Suprapubic skin (tissue), 4 donors: ENCODE measurements at places on chromosomes 5 and 9. TPM values are rescaled to one million over a fixed set of nuclear protein-coding genes. Genes with fewer than 3 reads are reported as not detected.
A peak's percentile ranks its signal among the peaks of the same experiment; 100 is the strongest.

DNA sequence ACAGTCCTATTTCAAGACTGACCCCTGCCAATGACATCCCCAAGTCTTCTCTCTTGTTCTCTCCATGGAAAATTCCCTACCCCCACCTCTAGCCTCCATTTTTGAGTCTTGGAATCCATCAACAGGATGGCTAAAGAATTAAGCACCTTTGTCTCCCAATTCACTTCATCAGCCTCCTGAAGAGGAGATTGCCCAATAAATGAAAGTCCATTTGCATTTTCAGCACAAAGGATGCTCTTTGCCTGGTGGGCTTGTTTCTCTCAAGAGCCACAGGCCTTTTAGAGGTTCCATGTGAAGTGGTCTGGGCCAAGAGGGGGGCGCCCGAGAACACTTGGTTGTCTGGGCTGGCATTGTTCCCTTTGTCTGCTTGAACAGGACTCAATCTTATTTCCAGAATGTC, 12.6 kb downstream of the HSD17B3 start:
- no peak overlapping the region for H3K4me3 ChIP-seq
- H3K36me3 ChIP-seq: no peaks in the 10 kb centered on the region
- no peaks in the 10 kb centered on the region for H3K27me3 ChIP-seq

- peaks cover 39% of the 10 kb centered on the region for H3K4me1 ChIP-seq
- DNase-seq: no peak
- H3K36me3 ChIP-seq: peaks cover 22% of the 10 kb centered on the region
- peak overlapping the region; percentile 85 for H3K27ac ChIP-seq
Measured at GRCh38 chr9:92293075-92293354, 482 bp downstream of the IARS1 start.

Gene SHISAL2B
- total RNA-seq: not detected

DNA sequence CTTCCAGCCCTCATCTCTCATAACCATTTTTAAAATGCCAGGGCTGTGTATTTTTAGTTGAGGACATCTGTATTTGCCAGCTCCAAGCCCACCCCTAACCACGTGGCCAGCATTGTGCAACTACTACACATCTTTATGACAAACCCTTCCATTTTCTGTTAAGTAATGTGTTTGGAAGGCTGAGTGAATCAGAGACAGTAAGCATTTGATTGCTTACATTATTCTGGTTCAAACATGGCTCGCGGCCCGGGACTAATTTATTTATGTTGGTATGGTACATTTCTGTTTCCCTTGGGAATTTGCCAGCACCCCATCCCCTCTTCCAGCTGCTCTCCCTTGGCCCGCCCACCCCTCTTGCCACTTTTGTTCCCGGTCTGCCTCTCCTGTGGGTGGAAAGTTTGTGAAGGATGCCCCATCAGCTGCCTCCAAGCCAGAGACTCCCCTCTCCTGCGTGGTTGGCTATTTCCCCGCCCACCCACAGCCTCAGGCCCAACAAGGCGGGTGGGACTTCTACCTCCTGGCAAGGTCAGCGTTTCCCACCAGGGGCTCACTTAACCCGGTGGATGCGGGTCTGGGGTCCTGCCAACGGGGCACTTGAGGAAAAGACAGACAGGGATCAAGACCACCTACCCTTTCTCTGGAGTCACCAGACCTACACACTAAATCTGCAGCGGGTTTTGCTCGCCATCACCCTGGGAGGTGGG, 162.2 kb downstream of the HSD17B3 start:
- H3K4me1 ChIP-seq: peaks cover 28% of the 10 kb centered on the region
- H3K27me3 ChIP-seq: no peaks in the 10 kb centered on the region
- peak overlapping the region; percentile 28 for H3K27ac ChIP-seq
- no peaks in the 10 kb centered on the region for H3K36me3 ChIP-seq
- DNase-seq: peak; percentile 78

DNA sequence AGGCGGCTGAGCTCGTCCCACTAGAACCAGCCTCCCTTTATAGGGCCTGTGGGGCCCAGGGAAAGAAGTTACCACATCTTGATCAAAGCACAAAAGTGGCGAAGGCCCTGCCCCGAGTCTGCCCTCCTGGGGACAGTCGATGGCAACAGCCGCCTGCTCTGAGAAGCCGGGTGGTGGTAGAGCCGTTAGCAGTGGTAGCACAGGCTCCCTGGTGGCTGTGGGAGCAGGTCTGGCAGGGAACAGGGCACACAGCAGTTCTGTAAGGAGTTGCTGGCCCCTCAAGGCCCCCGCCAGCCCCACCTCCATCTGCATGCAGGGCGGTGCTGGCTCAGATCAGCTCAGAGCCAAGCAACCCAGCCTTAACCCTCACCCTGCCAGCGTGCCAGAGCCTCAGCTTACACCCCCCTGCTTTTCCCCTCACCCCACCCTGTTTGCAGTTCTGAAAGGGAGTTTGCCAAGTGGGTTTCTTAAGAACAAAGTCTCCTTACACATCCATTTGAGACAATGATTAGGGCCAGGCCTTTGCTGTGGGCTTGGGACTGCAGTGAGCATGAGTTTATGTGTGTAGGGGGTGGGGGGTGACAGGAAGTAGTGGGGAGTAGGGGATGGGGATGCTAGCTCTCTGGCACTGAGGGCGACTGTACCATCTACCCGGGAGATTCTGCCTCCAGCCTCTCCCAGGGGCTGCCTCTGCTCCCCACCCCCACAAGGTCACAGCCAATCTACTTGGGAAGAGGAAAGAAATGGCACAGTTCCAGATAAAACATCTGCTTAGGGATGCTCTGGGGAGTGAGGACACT, 11.8 kb downstream of the ACSL6 start:
- no peak for DNase-seq
- no peak overlapping the region for H3K27ac ChIP-seq
- H3K27me3 ChIP-seq: no peaks in the 10 kb centered on the region
- H3K4me1 ChIP-seq: no peaks in the 10 kb centered on the region
